ENCODE measurements at places on chromosomes 7 and 10. TPM values are rescaled to one million over a fixed set of nuclear protein-coding genes. Genes with fewer than 3 reads are reported as not detected.

DNA sequence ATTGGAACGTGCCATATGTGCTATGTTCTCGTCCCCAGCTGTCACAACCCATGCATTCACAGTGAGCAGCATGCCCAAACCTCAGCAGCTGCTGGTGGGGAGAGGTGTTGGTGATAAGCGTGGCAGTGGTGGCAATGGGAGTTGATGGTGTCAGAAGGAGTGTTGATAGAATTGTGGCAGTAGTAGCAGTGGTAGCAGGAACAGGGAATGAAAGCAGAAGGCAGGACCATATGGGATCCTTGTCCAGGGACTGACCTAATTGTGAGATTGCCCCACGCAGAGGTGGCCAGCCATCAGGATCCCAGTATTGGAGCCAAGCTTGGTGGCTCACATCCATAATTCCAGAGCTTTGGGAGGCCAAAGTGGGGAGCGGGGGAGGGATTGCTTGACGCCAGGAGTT is 276.3 kb downstream of the GALNT17 start:
- DNase-seq = no peak

GRCh38 chr7:97844036-97844435 is 28.2 kb downstream of the ASNS start:
- DNase-seq = no peak

GRCh38 chr10:49365675-49366415 is 30.0 kb downstream of the DRGX start:
- DNase-seq = no peak

HMX2 gene
- not detected for polyA plus RNA-seq

GRCh38 chr7:91408388-91409154 is 144.3 kb downstream of the FZD1 start:
- DNase-seq = no peak

DNA sequence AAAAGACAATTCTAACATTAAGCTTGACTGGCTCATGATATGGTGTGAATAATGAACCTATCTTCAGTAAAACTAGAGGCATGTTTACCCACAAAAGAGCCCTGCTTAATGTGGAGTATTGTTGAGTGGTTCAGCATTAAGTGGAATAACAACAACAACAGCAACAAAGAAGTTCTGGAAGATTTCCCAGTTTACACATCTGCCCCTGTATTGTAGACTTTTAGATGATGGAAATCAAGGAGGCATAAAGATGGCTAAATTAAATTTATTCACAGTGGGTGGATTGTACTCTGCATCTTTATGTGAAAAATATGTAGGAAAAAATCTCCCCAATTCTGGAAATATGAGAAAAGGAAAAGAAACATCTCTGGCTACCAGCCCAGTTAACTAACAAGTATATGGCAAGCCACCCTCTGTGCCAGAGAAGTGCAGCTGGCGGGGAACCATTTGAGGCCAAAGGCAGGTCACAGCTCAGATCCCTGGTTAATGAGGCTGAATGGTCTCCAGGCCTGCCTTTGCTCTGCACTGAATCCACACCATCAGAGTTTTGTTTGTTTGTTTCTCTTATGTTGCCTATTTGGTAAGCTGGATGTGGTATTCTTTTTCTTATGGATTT is 186.0 kb downstream of the SEMA3D start:
- DNase-seq = no peak

DNA sequence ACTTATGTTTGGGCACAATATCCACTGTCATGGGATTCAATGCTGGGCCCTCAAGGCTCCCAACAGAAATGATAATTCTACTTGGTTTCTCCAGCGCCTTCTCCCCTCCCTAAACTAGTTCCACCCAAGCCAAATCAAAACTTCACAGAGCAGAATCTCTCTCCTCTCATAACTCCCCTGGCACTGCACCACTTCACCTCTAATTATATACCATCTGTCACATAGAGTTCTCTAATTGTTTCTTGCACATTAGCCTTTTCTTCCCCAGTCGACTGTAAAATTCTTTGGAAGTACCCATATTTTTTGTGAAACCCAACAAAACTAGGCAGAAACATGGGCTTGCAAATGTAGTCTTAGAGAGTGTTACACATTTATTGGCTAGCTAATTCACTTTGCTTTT is 8.1 kb downstream of the SGMS1 start:
- no peak for DNase-seq

BMPER gene
- 0.58 TPM for polyA plus RNA-seq

KCNIP2 gene
- polyA plus RNA-seq = 0.41 TPM

EN2 gene
- polyA plus RNA-seq = 0.09 TPM

Data from keratinocyte (primary cell).